Activated CD4-positive, alpha-beta T cell treated with anti-CD3 and anti-CD28 coated beads for 36 hours (primary cell): ENCODE measurements at places on chromosomes 16 and 17.

- no peak for DNase-seq
Measured at GRCh38 chr16:71974068-71974818, 26.0 kb downstream of the PKD1L3 start.

GRCh38 chr16:48820379-48820778 is 210.4 kb upstream of the N4BP1 start:
- no peak for DNase-seq

DNA sequence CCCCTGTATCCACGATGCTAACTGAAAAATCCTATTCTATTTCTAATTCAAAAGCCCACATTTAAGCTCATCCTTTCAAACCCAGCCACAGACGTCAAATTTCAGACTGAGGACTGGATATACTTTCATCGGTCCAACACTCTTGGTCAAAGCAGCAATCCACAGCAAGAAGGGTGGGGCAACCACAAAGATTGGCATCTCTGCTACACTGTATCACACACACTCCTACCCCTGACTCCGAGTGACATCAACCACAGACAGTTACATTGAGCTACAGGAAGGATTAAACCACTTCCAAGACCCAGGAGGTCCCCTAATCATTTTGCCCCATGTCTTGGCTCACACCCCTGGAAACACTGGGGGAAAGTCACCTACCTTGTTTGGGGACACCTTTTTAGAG is 61.3 kb downstream of the GRIN2A start:
- DNase-seq, result no peak

- DNase-seq, result no peak
Measured at GRCh38 chr16:52114379-52114778, 432.6 kb downstream of the TOX3 start.

DNA sequence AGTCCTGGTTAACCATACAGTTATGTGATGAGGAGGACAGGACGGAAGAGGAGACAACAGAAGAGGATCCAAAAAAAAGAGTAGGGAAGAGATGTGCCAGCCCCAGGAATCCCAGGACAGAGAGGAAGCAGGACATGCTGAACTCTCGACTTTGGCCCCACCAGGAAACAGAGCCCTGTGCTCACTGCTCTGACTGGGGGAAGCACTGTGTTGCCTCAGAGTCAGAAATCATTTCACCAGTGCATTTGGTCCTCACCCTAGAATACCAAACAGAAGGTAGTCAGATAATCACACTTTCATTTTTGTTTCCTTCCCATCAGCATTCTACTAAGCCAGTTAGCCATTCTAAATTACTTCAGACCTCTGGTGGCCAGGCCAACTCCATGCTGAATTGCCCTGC is 421.0 kb upstream of the CDH5 start:
- DNase-seq, result no peak

- no peak for DNase-seq
Measured at GRCh38 chr16:66354034-66354909, 12.2 kb upstream of the CDH5 start.

- no peak for DNase-seq
Measured at GRCh38 chr16:49516382-49517036, 142.9 kb downstream of the C16orf78 start.
